ENCODE measurements at places on chromosomes 16 and 17.

DNA sequence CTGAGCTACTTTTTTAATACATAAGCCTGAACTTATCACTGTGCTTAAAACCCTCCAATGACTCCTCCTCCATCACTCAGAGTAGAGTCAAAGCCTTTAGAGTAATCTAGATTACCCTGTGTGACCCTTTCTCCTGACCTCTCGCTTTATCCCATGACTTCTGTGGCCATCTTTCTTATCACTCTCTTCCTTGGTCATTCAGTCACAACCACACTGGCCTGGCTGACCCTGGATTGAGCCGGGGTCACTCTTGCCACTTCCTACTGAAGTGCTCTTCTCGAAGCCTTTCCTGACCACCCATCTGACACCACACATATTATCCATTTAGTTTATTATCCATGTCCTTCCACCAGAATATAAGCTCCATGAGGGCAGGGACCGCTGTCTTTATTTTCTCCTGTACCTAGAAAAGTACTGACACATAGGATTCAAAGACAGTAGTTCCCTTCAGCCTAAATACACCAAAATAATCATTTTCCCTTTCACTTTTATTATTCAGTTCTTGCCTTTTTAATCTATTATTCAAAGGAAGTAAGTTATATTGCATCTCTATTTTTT, 28.0 kb upstream of the ABCA9 start:
- DNase-seq, result no peak

- peak; percentile 37 for DNase-seq
Observed at GRCh38 chr17:69561462-69561861, 147.0 kb downstream of the MAP2K6 start.

DNA sequence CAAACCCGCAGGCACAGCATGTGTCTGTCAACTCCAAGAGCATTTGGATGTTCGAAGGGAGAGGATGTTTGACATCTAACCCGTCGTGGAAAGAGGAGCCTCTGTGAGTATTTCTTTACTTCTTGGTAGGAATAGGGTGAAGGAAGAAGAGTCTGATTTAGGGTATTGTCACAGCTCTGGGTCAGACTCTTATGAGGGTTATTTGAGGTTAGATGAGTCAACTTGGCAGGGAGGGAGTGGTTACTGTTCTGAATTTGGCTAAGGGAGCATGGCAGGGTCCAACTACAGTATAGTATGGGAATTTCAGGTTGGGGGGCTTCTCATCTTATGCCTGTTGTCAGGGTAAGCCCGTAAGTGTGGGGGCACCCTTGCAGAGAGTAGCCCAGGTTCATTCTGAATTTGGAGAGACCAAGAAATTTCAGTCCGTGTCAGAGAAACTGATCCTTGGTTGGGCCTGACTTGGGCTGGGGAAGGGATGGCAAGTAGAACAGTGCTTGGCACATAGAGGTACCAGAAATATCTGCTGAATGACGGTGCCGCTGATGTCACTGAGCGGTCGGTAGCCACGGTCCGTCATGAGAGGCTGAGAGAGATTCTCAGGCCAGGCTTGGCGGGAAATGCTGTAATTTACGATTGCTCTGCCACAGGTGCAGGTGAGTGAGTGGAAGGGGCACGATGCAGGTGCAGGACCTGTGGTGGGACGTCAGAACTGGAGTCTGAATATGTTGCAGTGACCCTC, 43.2 kb downstream of the MYH3 start:
- no peak for DNase-seq

GRCh38 chr16:21125191-21125590, 25.5 kb downstream of the DNAH3 start:
- DNase-seq, result no peak

GRCh38 chr16:86011532-86011931, 112.6 kb downstream of the IRF8 start:
- DNase-seq, result no peak

DNA sequence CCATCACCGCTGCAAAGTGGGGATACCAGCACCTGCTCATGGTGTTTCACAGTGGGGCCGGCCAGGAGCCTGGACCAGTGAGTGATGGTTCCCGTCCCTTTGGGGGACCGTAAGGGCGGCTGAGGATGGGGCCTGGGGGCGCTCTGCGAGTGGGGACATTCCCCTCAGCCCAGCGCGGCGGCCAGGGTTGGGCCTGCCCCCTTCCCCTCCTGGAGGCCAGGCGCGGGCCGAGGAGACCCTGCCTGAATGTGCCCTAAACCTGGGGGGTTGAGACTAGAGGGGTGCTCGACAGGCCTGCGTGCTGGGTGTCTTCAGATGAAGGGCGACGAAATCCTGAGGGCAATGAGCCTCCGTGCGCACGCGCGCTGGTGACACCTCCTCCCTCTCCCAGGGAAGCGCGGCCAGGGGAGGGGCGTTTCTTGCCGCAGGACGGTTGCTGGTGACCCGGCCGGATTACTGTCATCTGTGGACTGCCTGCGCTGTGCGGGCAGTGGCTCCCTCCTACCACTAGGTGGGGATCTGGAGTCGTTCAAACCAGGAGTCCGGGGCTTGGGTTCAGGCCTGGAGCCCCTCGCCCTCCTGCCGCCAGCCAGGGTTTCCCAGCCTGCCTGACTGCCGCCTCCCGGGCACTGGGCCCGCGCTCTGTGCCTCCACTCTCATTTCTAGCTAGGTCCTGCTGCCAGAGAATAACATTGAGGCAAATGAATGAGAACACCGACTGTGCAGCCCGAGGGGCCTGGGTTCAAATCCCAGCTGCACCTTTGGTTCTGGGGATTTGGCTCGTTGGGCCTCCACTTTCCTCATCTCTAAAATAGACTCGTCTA, 17.1 kb downstream of the TBX2 start:
- DNase-seq, result peak; percentile 53

DNA sequence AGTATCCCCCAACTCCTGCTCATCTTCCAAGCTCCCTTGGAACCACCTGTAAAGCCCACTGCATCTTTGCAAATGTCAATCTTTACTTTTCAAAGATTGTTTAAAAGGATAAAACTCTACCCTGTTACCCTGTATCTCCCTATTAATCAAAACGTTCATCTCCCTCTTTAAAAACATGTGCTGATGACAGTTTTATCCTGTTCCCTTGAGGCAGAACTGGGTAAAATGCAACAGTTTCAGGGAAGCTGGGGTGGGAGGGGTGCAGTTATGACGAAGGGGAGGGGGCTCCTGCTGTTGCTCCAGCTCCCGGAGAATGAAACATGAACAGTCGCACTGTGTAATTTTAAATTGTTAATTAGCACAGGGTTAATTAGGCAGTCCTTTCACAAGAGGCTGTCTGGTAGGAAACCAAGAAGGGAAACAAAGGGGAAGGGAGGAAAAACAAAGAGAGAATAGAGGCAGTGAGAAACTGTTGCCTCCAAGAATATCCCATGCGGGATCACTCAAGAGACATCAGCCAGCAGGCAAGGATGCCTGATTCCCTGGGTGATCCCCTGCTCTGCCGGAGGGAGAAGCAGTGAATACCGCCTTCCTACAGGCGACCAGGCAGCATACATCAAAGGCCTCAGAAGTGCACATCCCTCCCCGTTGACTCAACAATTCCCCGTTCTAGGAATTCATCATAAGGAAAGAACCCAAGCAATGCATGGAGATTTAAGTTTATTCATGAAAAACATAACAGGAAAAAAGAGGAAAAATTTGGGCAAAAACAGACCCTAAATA, 84.2 kb downstream of the ZFHX3 start:
- no peak for DNase-seq

DNA sequence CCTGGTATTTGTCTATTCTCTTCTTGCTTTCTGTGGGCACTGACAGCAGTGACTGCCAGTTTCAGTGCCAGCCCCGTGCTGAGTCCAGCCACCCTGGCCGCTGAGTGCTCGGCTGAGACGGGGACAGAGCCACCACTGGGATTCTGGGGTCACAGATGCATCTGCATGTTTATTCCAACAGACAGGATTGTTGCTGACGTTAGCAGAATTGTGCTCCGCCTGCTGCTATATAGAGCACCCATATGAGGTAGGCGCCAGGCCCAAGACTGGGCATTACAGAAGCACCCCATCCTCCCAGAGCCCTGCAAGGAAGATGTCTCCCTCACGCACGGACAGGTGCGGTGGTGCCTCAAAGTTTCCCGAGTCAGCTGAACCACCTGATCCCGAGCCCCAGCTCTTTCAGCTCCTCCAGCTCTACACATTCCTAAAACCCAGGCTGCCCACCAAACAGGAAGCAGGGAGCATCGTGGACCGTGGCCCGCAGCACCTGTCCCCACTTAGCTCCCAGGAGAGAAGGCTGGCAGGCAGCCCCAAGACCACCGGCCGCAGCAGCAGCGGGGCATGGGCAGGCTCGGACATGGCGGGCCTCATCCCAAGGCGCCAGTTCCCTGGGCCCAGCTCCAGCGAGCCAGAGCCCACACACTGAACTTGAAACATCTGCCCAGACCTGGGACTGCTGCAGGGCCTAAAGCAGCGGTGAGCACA, 44.9 kb upstream of the RASD1 start:
- DNase-seq, result no peak

- no peak for DNase-seq
Observed at GRCh38 chr17:49595980-49596379, 20.3 kb downstream of the NXPH3 start.

DNA sequence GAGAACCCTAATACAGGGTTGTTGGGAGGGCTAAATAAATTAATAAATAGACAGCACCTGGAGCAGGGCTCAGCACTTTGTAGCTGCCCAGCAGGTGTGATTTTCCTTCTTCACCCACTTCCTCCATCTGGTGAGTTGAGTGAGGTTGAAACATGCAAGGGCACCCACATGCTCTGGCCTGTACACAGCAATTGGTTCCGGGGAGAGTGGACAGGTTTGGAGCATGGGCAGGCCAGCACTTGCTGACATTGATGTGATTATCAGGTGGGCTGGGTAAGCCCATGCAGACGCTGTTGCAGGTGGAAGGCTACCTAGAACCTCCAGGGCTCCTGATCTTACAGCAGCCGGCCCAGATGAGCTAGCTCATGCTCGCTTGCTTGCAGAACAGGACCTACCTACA, 1.3 kb upstream of the MRTFB start:
- peak; percentile 76 for DNase-seq

DNA sequence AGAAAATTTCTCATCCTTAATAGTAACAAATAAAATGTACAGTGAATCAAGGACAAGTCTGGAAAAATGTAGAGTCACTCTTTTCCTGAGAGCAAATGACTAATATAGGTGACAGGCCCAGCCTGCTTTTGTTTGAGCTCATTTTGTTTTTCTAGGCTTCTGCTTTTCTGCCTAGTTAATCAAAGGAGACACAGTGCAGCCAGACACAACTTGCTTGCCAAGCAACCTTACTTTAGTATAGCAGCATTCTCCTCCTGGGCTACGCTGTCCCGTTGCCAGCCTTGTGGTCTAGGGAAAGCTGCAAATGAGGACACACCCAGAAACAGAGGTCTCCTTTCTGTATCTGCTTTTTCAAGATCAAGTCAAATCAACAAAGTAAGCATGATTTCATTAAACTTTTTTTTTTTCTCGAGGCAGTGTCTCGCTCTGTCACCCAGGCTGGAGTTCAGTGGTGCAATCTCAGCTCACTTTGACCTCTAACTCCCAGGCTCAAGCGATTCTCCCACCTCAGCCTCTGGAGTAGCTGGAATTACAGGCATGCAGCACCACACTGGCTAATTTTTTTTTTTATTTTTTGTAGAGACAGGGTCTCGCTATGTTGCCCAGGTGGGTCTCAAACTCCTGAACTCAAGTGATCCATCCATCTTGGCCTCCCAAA, 17.2 kb downstream of the GINS3 start:
- DNase-seq, result peak; percentile 71

GRCh38 chr17:50540560-50541401, 6.2 kb upstream of the SPATA20 start:
- DNase-seq, result no peak

DNA sequence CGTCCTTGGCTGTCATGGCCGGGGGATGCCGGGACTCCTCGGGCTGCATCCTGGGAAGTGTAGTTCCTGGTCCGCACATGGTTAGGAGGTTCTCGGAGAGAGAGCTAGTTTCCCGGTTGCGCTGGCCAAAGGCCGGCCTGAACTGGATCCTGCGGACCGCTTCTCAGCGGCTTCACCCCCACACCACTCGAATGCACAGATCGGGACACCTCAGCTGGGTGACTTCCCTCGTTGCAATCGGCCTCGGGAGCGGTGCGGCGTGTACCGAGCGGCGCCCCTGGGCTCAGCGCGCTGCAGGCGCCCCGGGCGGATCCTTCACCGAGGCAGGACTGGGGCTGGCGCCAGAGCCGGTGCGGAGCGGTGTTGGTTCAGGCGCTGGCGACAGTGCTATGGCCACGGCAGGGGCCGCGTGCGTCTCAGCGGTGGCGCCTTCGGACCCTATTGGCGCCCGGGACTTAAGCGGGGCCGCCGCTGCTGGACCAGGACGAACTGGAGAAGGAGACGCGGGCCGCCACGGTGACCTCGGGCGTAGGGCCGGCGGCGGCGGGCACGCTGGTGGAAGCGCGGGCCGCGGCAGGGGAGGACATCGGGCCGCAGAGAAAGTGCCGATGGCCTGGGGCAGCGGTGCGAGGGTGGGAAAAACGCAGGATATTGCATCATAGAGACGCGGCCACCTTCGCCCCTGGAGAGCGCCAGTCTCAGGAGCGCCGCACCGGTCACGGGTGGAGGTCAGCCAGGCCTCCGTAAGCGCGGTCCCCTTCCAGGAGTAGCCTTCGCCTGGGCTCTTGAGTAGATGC, 11.4 kb downstream of the ZNF629 start:
- peak; percentile 73 for DNase-seq

GRCh38 chr16:3924763-3925162, 44.2 kb upstream of the CREBBP start:
- no peak for DNase-seq

- no peak for DNase-seq
Observed at GRCh38 chr16:11386791-11387546, 41.7 kb downstream of the RMI2 start.

DNA sequence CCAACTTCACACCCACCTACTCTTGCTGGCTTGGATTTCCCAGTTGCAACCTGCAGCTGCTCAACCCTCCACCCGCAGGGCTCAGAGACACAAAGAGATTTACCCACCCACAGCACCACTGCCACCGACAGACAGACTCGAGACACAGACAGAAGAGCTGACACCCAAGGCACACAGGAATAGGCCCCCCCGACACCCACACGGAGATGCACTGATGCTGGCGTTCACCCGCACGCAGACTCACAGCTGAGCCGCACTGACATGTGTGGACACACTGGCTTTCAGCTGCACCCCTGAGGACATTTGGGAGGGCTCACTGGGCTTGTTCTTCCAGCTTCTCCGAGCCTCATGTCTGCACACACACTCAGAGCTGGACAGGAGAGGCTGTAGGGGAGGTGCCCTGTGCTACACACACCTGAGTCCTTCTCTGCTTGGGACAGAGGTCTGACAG, 8.2 kb downstream of the STX1B start:
- peak; percentile 86 for DNase-seq

DNA sequence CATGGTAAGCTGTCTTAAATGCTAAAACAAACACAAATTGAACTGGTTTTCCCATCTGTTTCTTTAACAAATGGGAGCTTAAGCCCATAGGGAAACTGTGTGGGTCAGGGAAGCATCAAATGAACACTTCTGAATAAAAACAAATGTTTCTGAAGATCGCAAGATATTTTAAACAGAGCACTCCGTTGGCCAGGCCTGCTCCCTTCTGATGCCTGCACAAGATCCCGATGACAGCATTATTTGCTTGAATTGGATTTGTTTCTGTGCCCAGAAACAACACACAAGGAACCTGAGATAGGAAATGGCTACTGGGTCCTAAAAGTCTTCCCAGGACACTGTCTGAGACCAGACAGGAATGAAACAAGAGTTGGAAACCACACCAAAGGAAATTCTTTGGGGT, 425.8 kb upstream of the ZFHX3 start:
- no peak for DNase-seq
